Activated CD4-positive, alpha-beta T cell treated with anti-CD3 and anti-CD28 coated beads, Interleukin-10, Interleukin-2, amounts not matched to agents 100 ng/mL and 50 ng/mL, durations not matched to agents 16 hours and 8 hours (primary cell): ENCODE measurements at places on chromosomes 1 and 21.

GRCh38 chr1:53606651-53607051 lies 132.3 kb downstream of the GLIS1 start:
- no peak for DNase-seq

DNA sequence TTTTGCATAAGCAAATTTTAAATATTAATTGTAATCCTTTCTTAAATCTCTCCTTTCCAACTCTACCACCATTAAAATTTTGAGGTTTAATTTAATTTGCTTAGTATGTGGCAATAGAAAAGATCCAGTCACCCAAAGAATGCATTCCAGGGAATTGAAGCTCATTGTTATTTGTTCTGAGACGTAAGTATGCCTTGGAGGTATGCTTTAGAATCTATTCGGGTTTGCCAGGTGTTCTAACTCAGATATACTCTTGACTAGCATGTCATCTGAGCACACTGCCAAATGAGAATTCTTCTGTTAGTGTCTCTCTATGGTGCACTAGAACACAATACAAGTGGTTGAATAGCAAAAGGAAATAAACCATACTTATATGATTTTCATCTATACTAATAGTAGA lies 813.6 kb upstream of the ADGRL2 start:
- DNase-seq = no peak

GRCh38 chr1:201876148-201876818 lies 12.4 kb upstream of the SHISA4 start:
- DNase-seq = no peak

DNA sequence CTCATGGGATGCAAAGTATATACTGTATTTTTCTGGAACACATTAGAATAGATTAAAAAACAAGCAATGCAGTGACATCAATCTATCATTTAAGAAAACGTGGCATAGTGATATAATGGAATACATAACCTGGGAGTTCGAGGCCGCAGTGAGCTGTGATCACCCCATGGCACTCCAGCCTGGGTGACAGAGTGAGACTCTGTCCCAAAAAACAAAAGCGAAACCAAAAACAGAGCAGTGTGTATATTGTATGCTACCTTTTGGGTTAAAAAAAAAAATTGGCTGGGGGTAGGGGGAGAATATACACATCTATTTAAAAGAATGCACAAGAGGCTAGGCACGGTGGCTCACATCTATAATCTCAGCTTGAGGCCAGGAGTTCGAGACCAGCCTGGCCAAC lies 13.5 kb downstream of the SLC2A1 start:
- no peak for DNase-seq

DNA sequence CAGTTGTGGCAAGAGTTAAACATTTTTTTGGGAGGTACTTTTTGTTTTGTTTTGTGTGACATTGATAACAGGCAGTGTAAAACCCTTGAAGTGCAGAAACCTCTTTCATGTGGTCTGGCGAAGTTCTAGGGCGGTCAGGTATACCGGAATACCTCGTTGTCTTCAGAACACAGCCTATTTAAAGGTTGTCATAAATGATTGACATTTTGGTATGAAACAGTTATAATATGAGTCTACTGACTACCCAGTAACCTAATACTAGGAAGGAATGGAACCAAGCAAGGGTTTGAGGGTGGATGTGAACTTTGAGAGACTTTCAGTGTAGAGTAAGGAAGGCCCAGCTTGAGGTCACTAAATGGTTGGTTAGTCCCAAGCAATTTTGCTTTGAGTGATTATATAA lies 40.5 kb downstream of the PATJ start:
- peak; percentile 68 for DNase-seq

GRCh38 chr1:21184276-21184675 lies 7.6 kb upstream of the EIF4G3 start:
- DNase-seq = no peak

DNA sequence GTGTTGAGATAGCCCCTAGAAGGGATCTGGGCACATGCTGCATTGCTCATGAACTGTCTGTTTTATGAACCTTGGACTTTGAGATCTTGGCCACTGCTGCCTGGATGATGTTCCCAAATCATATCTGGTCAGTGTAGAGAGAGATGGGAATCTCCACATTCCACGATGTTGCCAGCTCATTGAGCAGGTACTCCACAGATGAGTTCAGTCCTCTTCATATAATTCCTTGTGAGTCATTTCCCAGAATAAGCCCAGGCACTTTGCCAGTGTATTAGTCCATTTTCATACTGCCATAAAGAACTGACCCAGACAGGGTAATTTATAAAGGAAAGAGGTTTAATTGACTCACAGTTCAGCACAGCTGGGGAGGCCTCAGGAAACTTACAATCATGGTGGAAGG lies 254.0 kb upstream of the RUNX1 start:
- DNase-seq = no peak

DNA sequence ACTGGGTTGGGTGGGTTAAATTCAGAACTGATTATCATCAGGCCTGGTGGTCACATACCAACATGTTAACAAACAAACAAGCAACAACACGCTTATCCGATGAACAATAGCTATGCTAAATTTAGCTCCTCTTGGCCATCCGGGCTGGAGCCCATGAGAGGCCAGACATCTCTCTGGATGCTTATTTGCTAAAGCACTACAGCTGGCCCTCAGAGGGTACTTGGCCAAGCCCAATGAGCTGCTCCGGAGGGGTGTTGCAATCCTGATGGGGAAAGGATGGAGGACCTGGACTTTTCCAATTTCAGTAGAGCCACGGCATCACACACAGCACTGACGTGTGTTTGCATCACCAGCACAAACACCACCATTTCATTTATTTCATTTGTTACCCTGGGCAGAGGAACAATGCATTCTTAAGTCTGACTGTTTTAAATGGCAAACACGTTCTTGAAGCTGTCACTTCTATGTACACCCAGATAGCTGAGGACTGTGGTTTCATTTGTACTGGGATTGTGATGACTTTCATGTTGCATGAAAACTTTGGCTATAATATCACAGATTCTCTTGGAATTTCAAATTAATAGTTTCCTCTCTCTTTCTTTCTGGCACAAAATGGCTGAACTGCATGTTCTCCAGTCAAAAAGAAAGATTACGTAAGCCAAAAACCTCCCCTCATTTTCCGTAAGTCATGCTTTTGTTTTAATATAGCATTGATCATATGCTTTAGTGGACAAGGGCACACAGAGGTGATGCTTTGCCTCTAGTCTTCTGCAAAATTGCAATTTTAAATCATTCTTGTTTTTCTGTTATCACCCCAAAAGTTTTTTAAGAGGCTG lies 359.8 kb upstream of the KAZN start:
- DNase-seq = no peak

GRCh38 chr1:37149296-37149695 lies 115.0 kb upstream of the GRIK3 start:
- no peak for DNase-seq

DNA sequence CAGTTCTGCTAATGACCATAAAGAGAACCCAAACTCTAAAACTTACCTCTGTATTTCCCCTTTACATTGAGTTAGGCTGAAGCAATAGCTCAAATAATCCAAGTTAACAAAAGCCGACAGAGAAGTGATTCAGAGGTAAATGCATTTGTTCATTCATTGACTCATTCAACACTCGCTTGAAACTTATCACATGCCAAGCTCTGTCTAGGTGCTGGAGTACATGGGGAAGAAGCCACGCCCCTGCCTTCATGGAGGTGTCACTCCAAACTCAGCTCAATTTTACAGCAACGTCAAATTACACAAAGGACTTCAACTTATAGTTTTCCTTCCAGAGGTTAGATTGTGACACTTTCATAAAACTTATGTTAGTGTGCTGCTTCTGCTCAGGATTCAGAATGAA lies 45.8 kb downstream of the SLC25A24 start:
- DNase-seq = no peak

DNA sequence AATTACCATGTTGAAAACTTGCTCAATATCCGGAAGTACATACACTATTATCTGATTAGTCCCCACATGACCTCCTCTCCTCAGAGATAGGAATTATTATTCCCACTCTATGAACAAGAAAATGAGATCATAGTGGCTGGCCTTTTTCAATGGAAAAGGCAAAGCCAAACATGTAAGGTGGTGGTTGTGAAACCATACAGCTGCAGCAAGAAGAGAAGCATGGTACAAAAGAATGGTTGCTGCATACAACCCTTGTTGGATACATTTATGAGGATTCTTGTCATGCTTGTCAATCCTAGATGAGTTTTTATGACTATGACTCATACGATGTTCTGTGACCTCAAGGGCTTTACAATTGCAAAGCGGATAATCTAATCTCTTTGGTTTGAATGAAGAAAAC lies 514.7 kb downstream of the PLPP3 start:
- no peak for DNase-seq

GRCh38 chr1:39282537-39283216 lies 78.2 kb downstream of the MACF1 start:
- DNase-seq = no peak

- no peak for DNase-seq
Measured at GRCh38 chr1:82260051-82260450, 459.3 kb downstream of the ADGRL2 start.

DNA sequence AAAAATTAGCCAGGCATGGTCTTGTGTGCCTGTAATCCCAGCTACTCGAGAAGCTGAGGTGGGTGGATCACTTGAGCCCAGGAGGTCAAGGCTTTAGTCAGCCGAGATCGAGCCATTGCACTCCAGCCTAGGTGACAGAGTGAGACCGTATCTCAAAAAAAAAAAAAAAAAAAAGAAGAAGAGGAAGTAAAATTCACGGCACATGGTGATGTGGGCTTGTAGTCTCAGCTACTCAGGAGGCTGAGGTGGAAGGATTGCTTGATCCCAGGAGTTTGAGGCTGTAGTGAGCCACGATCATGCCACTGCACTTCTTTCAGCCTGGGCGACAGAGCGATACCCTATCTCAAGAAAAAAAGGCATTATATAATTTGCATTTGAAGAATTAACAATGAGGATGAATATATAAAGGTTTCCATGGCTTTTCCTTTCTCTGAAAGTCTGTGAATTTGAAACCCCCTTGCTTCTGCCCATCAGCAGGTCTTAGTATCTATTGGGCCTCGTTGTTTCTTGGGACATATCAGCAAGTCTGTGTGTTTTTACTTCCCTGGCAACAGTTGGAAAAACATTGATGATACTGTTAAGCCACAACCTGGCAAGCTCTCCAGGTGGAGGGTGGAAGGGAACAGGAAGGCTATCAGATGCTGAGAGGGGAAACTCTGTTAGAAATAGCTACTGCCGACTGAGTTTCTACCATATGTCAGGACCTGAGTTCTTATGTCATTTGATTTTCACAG lies 4.6 kb upstream of the PLA2G2D start:
- no peak for DNase-seq

GRCh38 chr21:21200103-21200938 lies 202.1 kb downstream of the NCAM2 start:
- peak; percentile 61 for DNase-seq

- DNase-seq = peak; percentile 2
Measured at GRCh38 chr1:119294722-119295121, 73.9 kb upstream of the HAO2 start.
